ENCODE measurements at places on chromosomes 7 and 10. TPM values are rescaled to one million over a fixed set of nuclear protein-coding genes. Genes with fewer than 3 reads are reported as not detected.

FRMPD2 gene
- not detected for total RNA-seq

LIMK1 gene
- total RNA-seq: 14.9 TPM

WASL gene
- total RNA-seq: 15.4 TPM

TMEM236 gene
- total RNA-seq: 0.17 TPM

RPP38 gene
- total RNA-seq: 15.4 TPM

NET1 gene
- 45.4 TPM for total RNA-seq

SUGCT gene
- 16.5 TPM for total RNA-seq

CUL2 gene
- 22.8 TPM for total RNA-seq

FIS1 gene
- total RNA-seq: 148 TPM

KLF14 gene
- total RNA-seq: under 0.01 TPM

GRCh38 chr7:88396295-88396947 lies 89.7 kb upstream of the STEAP4 start:
- no peak for DNase-seq

DNA sequence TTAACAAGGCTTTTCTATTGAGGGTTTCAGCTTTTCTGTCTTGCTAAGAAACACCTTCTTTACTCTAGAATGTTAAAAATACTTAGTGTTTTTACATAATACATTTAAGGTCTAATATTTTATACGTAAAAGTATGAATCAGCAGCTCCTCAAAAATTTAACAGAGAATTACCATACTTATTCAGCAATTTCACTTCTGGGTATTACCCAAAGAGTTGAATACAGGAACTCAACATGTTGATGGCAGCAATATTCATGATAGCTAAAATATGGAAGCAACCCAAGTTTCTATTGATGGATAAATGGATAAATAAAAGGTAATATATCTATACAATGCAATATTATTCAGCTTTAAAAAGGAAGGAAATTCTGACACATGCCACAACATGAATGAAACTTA lies 9.7 kb upstream of the OR13A1 start:
- no peak for DNase-seq

- DNase-seq: peak; percentile 62
These were observed at the start of gene AMPH for GRCh38 chr7:38630720-38631673. AMPH (minus strand) TSS chr7:38631373; CDS start chr7:38631351, 22 bp downstream.

- no peak for DNase-seq
These were observed 85.5 kb downstream of the ZNRF2 start for GRCh38 chr7:30369879-30370278.

GRCh38 chr7:80601999-80602398 lies 36.4 kb upstream of the CD36 start:
- DNase-seq: no peak

DNA sequence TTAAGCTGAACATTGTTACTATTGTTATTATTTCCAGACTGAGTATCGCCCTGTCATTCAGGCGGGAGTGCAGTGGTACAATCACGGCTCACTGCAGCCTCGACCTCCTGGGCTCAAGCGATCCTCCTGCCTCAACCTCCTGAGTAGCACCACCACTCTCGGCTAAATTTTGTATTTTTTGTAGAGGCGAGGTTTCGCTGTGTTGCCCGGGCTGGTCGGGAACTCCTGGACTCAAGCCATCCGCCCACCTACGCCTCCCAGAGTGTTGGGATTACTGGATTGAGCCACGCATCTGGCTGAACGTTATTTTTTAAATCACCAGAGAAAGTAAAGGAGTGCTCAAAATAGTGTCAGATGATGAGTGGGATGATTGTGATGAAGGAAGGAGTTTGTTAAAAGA lies 1.4 kb upstream of the HNRNPF start:
- DNase-seq: no peak

- DNase-seq: peak; percentile 85
These were observed 374.8 kb upstream of the AKR1E2 start for GRCh38 chr10:4450981-4451908.

DNA sequence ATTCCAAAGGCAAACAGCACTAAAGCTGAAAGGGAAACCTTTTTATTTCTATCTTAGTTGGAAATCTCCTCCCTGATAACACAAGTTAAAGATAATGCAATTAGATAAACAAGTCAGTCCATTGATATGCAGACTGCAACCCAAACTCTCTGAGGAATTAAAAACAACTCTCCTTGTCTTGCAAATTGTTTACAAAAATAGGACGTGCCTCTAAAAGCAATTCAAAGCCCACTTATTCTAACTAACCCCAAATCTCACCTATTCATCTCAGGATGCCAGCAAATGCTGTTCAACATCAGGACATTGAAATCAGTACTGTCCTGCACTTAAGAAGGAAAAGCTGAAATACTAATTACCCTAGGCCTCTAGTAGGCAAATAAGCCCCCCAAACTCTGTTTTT lies 12.8 kb downstream of the SHTN1 start:
- no peak for DNase-seq

GRCh38 chr7:34058801-34059135 lies 153.4 kb downstream of the BMPER start:
- DNase-seq: peak; percentile 66

GRCh38 chr7:106216923-106217542 lies 67.8 kb downstream of the NAMPT start:
- peak; percentile 95 for DNase-seq

DNA sequence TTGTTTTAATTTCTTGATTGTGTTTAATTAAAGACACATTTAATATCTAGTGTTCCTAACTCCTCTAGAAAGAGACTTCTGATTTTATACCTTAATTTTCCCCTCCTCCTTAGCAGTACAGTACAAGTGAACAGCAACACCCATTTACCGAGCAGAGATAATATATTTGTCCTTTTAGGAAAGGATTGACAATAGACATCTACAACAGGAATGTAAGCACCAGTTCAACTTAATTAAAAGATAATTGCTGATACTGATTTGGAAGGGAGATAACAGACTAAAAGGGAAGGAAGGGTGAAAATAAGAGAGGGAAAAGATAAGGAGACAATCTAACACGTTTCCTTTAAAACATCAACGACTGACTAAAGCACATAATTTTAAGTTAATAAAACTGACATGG lies 119.3 kb downstream of the SRPK2 start:
- no peak for DNase-seq

GRCh38 chr10:17454161-17455014 lies at the start of gene ST8SIA6:
ST8SIA6 (minus strand) TSS chr10:17454595; CDS start chr10:17454255, 340 bp downstream.
- DNase-seq: peak; percentile 49

- peak; percentile 3 for DNase-seq
These were observed 138.5 kb downstream of the ZNF438 start for GRCh38 chr10:30893208-30893607.

GRCh38 chr7:155685070-155685790 lies 40.8 kb downstream of the RBM33 start:
- DNase-seq: no peak

DNA sequence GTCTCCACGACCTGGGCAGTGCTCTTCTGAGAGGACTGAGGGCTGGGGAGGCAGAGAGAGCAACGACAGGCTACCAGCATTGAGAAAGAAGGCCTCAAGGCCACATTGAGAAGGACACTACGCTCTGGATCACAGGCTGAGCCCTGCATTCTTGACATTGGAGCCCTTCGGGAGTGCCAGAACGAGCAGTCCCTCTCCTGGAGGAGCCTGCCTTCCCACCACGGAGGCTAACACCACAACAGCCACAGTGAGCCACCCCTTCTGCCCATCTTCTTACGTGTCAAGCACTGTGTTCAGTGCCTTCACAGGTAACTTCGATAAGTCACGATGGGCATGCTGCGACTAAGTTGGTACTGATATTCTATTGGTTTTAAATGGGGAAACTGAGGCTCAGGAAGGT lies 267.8 kb downstream of the RPS24 start:
- no peak for DNase-seq

GRCh38 chr7:1566687-1567048 lies 3.2 kb downstream of the PSMG3 start:
- DNase-seq: no peak

DNA sequence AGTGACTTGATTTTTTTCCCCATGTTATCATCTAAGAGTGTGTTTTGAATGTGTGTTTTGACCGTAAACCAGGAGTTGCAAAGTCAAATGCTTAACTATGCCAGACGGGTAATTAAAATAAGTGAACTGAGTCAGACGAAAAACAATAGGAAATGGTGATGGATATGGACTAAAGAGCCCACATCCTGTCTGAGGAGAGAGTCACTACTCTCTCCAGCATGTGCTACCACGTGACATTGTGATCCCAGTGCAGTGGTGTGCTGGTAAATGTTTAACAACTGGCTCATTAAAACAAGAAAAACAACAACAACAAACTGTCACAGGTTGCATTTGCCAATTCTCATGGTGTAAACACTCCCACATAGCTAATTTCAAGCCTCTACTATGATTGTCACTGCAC lies 164.3 kb downstream of the SUGCT start:
- peak; percentile 24 for DNase-seq

- no peak for DNase-seq
These were observed 667.8 kb downstream of the PCDH15 start for GRCh38 chr10:54133203-54133602.

DNA sequence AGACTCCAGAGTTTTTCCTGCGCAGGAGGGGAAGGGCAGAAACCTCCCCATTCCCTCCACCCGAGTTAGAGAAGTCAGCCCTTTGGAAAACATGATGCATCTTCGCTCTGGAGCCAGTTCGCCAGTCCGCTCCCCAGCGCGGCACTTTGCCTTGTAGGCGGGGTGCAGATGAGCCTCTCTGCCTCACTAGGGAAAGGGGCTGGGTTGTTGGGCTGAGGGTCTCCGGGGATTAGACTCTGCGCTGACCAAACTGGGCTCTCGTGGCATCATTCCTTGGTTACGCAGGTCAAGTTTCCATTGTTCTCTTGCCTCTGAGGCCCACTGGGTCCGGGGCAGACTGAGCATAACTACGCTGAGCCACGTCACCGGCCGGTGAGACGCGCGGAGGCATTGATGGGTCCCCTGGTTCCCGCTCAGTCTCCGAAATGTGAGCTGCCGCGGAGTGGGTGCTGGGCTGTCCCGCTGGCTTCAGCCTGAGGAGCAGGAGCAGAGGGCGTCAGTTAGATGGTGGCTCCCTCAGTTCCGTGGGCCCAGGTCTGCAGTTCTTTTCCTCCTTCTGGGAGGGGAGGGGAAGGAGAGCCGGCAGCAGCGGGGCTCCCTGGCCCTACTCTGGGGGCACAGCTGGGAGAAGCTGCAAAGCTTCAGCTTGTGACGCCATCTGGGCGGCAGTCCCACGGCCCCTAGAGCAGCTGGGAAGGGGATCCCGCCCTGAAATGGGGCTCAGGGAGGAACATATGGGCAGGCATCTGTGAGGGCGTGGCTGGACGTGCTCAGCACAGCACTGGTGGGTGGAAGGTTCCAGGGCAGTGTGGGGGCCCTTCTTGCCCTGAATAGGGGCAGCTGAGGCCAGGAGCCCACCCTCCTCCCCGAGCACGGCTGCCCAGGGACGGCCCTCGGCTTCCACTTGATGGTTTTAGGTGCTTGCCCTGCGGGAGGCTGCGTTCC lies 121.3 kb upstream of the BTBD16 start:
- DNase-seq: peak; percentile 74

DNA sequence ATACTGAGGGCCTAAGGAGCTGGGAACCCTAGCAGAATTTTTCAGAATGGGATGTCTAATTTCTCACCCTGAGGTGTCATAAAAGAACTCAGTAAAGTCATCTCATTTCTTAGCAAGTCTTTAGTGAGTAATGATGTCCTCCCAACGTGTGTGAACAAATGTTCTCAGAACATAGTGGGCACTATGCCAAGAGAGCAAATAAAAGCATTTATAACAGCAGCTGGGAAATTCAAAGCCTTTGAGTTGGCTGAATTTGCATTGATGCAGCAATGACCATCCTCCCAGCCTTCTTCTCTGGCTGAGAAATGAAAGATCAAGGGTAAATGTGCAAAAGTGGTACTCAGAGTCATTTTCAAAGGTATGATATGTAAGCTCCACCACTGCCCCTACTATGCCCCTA lies 109.4 kb downstream of the FAM107B start:
- no peak for DNase-seq

DNA sequence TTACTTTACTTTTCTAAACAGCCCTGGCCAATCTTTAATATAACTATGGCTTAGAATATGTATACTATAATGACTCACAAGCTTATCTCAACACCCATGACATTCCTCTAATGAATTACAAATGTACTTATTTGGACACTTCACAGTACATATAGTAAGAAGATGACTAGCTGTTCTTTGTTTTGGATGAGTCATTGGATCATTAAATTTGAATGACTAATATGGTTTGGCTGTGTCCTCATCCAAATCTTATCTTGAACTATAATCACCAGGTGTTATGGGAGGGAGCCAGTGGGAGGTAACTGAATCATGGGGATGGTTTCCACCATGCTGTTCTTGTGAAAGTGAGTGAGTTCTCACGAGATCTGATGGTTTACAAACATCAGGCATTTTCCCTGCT lies 807.5 kb upstream of the SORCS1 start:
- peak; percentile 85 for DNase-seq

DNA sequence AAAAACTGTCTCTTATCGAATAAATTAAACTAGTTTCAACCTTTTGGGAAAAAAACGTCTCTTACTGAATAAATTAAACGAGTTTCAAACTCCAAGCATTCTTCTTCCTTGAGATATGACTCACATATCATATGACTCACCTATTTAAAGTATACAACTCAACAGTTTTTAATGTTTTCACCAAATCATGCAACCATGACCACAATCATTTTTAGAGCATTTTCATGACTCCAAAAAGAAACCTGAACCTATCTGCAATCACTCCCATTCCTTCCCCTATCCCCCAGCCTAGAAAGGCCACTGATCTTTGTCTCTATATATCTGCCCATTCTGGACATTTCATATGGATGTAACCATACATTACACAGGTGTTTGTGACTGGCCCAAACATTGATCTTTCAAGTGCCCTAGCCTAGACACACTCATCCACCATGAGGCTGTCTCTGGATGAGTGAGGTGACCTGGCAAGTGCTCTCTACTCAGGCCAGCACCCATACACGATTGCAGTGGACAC lies 115.3 kb downstream of the PIP4K2A start:
- DNase-seq: peak; percentile 87

GRCh38 chr7:87918740-87919139 lies 15.3 kb upstream of the ADAM22 start:
- DNase-seq: no peak

Measured in fibroblast of lung (primary cell).